ENCODE measurements at places on chromosomes 13 and 19.

GRCh38 chr19:14496029-14496833 lies at the start of gene GIPC1:
TSS of gene GIPC1 (minus strand) at chr19:14496127. CDS start at chr19:14482976, 13,151 bp downstream.
- DNase-seq: peak; percentile 67

DNA sequence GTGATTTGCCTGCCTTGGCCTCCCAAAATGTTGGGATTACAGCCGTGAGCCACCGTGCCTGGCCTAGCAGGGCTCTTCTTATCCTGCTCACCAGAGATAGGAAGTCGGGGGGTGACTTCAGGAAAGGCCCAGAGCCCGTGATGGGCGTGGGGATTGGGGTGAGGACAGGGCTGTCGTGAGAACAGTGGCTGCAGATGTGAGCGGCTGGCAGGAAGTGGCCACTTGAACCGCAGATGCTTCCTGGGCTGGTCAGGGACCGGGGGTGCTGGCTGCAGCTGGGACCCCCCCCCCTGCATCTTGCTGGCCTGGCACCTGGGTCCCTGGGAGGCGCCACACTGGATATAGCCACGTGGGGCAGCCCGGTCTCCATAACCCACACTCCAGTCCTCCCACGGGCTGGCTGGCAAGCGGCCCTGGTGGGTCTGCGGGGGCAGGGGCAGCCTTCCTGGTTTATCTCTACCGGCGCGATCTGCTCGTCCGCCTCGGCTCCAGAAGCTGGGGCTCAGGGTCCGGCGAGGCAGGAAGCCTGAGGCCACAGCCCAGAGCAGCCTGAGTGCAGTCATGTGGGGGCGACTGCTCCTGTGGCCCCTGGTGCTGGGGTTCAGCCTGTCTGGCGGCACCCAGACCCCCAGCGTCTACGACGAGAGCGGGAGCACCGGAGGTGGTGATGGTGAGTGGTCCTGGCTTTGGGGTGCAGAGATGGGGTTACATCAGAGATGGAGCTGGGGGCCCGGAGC lies at the start of gene F2RL3:
TSS of gene F2RL3 (plus strand) at position 371 of the 737 bp plus-strand sequence. CDS start at position 562, 191 bp downstream.
- no peak for DNase-seq

DNA sequence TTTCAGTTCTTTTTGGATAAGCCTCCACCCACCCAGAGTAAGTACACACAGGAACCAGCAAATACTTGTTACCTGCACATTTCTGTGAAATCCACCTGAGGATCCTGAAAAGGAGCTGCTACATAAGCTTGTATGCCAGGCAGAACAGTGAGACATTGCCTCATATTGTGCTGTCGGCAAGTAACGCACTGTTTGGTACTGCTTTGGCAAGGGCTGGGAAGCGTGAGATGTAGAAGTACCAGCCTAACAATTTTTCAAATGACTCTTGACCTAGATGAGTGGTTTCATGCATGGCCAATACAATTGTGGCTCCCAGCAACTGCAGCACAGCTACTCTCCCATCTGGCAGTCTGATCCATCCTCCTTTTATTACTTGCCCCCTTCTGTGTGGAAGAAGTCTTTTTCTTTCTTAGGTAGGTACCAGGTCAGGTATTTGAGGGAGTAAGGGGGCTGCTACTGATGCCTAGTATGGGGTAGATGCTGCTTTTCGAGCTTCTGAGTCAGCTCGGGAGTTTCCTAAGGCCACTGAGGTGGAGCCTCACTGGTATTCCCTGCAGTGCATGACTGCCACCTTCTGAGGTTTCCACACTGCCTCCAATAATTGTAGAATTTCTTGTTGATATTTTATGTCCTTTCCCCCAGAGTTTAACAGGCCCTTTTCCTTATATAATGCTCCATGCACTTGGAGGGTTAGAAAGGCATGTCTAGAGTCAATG lies 52.2 kb downstream of the ZNF737 start:
- no peak for DNase-seq

DNA sequence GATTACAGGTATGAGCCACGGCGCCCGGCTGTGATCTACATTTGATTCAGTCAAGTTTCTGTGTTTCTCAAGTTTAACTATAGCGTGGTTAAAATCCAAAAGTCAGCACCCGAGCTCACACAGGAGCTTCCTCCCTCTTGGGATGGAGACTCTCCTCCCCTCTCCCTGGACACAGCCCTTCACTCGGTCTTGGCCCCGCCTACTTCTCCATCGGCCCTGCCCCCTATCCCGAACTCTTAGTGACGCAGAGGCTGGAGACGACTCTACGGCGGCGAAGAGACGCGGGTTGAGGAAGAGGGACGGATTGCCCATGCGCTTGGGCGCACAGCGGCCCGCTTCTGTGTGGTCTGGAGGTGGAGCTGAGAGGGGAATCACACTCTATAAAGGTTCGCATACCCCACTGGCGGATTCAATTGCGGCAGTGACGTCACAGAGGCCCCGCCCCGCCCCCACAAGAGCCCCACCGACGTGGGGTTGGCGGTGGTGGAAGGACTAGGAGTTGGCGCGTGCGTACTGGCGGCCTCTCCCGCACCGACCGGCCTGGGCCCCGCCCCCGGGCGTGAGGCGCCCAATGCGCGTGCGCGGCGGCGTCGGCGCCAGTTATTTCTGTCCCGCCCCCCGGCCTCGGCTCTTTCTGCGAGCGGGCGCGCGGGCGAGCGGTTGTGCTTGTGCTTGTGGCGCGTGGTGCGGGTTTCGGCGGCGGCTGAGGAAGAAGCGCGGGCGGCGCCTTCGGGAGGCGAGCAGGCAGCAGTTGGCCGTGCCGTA lies at the start of gene TRIM28:
TSS of gene TRIM28 (plus strand) at position 239 of the 765 bp plus-strand sequence. CDS start 694 bp downstream, outside the sequence.
- peak; percentile 100 for DNase-seq
